ENCODE measurements at places on chromosomes 6 and 20.

GRCh38 chr20:64244870-64245603, 10.5 kb upstream of the PCMTD2 start:
- DNase-seq: no peak

- no peak for DNase-seq
Measured at GRCh38 chr6:63888416-63888815, 252.8 kb downstream of the PHF3 start.

DNA sequence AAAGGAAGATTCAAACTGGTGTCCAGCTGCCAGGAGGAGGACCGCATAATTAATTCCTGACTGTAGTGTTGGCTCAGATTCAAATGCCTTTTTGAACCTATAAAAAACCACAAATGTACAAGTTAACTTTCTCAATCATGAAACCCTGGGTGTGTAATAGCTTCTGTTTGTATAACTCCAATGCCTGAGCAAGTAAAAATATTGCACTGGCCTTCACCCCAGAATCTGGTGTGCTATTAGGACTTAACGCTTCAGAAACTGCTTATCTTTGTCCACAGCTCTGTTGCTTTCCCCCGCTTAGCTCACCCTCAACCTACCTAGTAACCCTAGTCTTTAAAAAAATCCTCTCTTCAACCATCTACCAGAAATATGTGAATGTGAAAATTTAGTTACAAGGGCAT, 119.1 kb upstream of the MAP7 start:
- DNase-seq: no peak

DNA sequence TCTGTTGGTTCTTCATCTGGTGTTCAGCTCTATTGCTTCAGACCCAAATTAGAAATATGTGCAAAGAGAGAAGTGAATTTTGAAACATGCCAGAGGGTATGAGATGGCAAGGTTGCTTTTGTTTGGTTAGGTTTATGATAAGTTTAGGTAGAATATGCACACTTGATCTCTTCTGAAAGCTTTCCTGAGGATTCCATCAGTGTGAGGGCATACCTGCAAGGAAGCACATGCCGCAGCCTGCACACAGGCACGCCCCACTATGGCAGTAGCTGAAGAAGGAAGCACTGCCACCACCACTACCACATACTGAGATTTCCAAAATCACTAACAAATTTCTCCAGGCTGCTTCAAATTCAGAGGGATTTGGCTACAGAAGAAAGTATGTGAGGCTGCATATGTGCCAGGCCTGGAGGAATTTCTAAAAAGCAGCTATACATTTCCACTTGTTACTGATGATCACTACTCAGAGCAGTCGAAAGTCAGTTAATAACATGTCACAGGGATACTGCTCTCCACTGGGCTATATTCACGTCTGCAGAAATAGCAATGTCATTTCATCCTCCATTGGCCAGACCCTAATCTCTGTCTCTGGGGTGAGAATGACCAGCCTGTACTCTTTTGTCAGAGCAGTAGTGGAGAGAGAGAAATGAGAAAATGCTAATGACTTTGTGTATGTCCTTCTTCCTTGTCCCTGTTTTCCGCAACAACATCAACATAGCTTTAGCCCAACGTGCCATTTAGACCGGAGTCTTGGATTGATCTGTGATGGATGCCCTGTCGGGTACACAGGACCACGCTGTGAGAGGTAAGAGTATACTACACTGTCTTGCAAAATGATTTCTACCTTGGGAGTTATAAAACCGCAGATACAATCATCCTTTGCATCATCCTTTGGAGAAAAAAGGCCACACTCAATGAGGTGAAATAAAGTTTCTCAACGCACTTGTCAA, 396.7 kb downstream of the LAMA2 start:
- DNase-seq: no peak

GRCh38 chr6:166936079-166936787, 20.1 kb downstream of the RNASET2 start:
- no peak for DNase-seq

GRCh38 chr6:132764370-132764769, 6.7 kb upstream of the VNN2 start:
- no peak for DNase-seq

DNA sequence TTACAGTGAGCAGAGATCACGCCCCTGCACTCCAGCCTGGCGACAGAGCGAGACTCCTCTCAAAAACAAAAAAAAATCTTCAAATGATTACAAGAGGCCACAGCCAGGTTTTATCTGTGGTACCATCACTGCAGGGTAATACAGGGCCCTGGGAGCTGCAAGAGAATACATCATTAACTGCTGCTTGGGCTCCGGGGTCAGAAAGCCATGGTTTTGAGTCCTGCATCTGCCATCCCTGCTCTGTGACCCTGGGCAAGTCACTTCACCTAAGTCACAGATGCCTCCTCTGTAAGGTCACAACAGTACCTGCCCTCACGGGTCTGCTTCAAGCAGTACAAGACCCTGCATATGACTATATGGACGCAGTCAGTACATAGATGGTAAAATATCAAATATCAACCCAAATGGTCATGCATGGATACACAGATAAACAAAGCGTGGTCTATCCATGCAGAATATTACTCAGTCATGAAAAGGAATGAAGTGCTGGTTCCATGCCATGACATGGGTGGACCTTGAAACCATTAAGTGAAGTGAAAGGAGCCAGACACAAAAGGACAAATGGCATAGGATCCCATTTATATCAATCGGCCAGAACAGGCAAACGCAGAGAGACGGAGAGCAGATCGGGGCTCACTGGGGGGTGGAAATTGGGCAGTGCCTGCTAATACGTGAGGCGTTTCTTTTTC, 83.6 kb downstream of the NFATC2 start:
- no peak for DNase-seq

DNA sequence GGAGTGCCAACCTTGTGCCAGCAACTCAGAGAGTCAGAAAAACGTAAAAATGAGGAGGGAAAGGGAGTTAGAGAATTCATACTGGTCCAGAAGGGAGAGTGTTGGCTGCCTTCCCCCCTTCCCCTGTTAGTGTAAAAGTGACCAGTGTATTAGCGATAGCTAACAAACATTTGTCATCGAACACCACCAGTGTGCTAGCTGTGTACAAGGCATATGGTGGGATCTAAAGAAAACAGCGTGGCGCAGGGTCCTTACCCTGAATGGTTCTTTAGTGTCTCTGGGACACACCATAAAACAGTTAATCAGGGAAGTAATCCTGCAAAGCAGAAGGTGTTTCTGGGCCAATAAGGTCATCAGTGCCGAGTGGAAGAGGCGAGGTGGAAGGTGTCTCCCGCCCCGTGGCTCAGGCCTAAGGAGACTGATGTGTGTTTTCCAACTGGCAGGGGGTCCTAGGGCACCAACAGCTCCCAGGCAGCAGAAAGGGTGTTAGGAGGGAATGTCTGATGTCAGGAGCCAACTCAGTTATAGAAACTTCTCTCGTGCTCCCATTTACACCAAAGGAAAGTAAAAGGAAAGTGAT, 91.9 kb downstream of the TCP11 start:
- no peak for DNase-seq

DNA sequence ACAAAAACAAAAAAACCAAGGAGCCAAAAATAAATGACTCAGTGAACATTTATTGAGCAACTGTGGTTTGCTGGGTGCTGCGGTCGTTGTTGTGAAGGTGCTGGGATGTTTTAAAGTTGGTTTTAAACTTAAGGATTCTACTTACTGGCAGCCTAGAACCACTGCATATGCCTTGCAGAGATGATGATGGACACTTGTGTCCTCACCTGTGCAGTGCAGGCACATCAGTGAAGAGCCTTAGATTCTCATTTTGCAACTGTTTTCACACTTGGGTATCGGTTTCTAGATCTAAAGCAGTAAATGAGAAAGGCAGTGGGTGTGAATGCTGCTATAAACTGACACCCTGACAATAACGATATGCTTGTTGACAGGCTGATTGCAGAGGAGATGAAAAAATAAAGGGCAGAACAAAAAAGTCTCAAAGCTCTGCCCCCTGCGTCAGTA, 68.8 kb downstream of the UTRN start:
- peak; percentile 53 for DNase-seq

DNA sequence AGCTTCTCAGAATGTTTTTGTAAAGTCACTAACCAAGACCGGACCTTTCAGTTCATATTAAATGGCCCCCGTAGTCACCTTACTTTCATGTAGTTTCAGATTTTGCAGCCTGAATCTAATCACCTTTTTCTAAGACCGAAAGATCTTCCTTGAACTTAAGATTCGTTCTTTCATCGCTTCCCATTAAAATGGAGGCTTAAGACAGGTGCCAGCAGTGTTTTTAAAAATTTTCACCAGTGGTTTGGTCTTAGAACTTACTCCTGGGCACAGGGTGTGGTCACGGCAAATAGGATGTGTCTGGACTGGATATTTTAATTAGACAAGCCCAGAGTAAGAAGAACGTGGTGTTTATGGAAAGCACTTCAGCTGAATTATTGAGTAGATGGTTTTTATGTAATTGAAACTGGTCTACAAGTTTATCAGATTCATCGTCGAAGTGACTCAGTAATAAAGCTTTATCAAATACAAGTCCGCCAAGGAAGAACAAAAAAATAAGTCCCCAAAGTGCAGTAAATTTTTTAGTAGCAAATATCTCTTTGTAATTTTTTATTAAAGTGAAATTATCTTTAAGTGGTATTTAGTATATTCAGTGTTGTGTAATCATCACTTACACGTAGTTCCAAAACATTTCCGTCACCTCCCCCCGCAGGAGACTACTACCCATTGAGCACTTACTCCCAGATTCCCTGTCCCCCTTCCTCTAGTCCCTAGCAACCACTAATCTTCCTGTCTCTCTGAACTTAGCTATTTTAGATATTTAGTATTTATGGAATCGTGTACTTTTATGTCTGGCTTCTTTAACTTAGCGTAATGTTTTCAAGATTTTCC, 868 bp downstream of the SRSF3 start:
- DNase-seq: no peak

DNA sequence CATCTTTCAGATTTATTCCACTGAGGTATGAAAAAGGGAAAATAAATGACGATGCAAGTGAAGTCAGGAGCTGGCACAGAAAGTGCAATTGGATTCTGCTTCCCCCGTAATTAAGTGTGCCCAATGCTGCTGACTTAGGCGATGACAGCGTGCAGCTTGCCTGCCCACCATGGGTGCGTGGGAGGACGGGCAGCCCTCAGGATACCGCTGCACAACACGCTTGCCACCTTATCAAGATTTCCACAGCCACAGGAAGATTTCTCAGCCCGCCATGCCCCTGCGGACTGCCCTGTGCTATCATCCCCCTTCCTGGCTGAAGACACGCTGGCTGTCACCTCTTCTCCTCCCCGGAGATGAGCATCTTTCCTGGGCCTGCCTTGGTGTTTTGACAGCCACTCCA, 103.3 kb upstream of the BACH2 start:
- DNase-seq: no peak

DNA sequence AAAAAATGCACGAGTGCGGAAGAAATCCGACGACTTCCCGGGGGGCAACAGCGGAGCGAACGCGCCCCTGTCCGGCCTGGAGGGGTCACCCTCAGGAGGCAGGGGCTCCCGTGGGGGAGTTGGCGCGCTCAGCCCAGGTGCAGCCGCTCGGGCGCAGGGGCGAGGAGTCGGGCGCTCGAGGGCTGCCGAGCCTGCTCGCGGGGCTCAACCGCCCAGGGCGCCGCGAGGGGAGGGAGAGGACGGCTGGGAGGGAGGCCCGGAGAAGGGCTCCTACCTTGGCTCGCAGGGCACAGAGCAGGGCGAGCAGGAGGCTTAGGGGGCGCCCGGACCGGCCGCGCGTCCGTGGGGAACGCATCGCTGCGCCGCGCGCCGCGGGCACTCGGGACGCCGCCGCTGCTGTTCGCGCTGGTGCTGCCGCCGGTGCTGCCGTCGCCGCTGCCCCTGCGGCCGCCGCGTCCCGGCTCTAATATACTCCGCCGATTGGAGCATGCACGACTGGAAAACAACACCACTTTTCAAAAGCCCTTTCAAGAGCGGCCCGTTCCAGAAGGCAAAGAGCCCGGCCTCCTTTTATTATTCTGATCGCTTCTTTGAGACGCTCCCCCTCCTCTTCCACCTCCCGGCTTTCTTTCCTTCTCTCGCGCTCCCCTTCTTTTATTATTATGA, 490 bp downstream of the JAG1 start:
- DNase-seq: no peak

DNA sequence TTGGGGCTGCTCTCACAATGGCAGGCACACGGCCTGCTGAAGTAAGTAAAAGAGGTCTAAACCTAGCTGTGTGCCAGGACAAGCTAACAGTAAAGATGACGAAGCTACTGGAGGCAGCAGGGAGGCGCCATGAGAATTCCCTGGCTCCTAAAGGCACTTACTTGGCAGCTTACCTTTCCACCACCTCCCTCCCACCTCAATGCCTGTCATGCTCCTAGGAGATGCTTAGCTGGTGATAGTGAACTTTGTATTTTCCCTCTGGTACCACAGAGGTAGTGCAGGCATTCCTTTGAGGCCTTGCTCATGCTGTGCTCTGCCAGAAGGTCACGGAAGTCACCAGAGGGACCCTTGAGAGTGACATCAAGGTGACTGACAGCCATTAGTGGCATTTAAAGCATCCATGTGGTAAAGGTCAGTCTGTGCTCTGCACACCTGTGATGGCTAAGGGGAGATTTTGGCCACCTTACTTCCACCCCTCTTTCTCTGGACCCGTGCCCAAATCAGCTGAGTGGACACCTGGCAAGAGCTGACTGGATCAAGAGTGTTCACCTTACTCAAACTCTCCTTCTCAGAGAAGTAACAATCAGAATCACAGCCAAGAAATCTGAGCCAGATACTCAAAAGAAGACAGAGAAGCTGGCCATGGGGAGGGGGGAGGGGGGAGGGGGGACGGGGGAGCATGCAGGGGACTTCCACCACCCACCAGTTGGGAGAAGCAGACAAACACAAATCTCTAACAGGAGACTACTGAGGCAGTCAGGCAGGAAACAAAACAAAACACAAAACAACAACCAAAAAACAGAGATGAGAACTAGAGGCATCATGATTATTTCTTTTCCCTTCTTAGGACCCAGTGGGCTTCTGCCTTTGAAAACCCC, 2.9 kb downstream of the FKBP1A start:
- DNase-seq: no peak

DNA sequence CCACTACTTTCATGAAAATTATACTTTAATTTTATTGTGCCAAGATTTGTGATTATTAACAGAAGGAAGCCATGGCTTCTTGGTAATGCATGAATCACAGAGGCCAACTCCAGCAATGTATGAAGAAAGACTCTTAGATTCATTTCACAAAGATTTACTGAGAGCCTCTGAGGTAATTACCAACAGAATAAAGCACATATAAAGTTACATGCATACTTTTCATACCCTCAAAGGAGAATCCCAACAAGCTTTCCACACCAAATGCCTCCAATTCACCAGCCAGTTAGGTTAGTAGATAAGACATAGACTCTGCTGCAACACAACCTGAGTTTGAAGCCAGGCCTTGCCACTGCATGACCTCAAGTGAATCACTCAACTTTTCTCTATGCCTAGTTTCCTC, 41.9 kb downstream of the HBS1L start:
- no peak for DNase-seq

- DNase-seq: no peak
Measured at GRCh38 chr6:46072866-46073265, 56.9 kb upstream of the ENPP4 start.

GRCh38 chr6:156885562-156885961, 108.4 kb downstream of the ARID1B start:
- DNase-seq: no peak

GRCh38 chr6:83138118-83138722, 54.8 kb downstream of the PGM3 start:
- DNase-seq: no peak

GRCh38 chr6:5850848-5851255, 155.9 kb downstream of the NRN1 start:
- DNase-seq: no peak

All from CD4-positive, alpha-beta T cell treated with Interleukin-15 for 4 hours (primary cell).